Activated T-helper 17 cell treated with anti-CD3 and anti-CD28 coated beads, Interleukin-2, amount 50 U/mL, for 72 hours (primary cell): ENCODE measurements at places on chromosomes 11 and 22. TPM values are rescaled to one million over a fixed set of nuclear protein-coding genes. Genes with fewer than 3 reads are reported as not detected.

Gene LGR4
- 0.24 TPM for total RNA-seq

DNA sequence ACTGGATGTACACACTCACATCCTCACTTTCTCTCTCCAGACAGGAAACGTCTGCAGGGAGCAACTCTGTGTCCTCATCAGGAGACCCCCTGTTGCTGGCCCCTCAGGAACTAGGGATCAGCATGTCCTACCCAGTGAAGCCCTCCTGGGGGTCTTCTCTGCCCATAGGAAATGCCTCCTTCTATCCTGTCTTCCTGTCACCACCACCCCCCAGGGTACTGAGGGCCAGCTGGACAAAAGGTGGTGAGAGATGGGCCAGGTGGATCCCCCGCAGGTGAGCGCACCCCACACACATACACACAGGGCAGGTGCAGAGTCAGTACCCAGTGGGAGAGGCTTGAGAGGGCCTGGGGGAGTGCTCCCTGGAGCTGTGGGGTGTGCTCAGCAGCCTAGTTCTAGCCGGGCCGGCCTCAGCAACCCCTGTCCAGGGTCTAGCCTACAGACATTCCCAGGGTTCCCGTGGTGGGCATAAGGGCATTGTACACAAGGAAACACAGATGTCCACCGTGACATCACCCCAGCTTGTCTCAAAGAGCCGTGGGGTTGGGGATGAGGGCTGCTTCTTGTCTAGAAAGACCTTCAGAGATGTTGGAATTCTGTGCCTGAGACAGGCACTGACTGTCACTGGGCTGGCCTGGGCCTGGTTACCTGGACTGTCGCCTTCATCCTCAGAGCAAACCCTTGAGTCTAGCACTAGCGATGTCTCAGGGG, 9.2 kb downstream of the GP1BB start:
- ATAC-seq, result no peak

Gene C22orf15
- not detected for total RNA-seq

GRCh38 chr11:10601837-10602236, 33.4 kb upstream of the LYVE1 start:
- ATAC-seq, result no peak

Gene MRGPRE
- total RNA-seq, result not detected
